ENCODE measurements at places on chromosomes 3 and 15.

GRCh38 chr15:92869263-92869940 lies 30.7 kb upstream of the CHD2 start:
- peaks cover 4% of the 10 kb centered on the region for H3K4me1 ChIP-seq
- H3K4me3 ChIP-seq: no peak overlapping the region
- no peak for DNase-seq
- H3K27me3 ChIP-seq: peaks cover 2% of the 10 kb centered on the region
- no peaks in the 10 kb centered on the region for H3K36me3 ChIP-seq
- no peak overlapping the region for H3K27ac ChIP-seq

- peaks cover 40% of the 10 kb centered on the region for H3K4me1 ChIP-seq
- H3K27me3 ChIP-seq: peaks cover 14% of the 10 kb centered on the region
- peak; percentile 12 for DNase-seq
- H3K27ac ChIP-seq: no peak overlapping the region
- no peak overlapping the region for H3K4me3 ChIP-seq
Measured at GRCh38 chr3:189144645-189145044, 27.1 kb upstream of the TPRG1 start.

GRCh38 chr15:62124973-62125303 lies 40.1 kb downstream of the C2CD4B start:
- peaks cover 12% of the 10 kb centered on the region for H3K27me3 ChIP-seq
- DNase-seq: no peak
- no peak overlapping the region for H3K27ac ChIP-seq
- peaks cover 35% of the 10 kb centered on the region for H3K4me1 ChIP-seq
- no peaks in the 10 kb centered on the region for H3K36me3 ChIP-seq

GRCh38 chr3:35641331-35641730 lies 2.0 kb downstream of the ARPP21 start:
- no peak overlapping the region for H3K27ac ChIP-seq
- H3K4me1 ChIP-seq: peaks cover 6% of the 10 kb centered on the region
- no peak overlapping the region for H3K4me3 ChIP-seq
- no peaks in the 10 kb centered on the region for H3K36me3 ChIP-seq

- H3K4me1 ChIP-seq: no peaks in the 10 kb centered on the region
- no peaks in the 10 kb centered on the region for H3K36me3 ChIP-seq
- no peak overlapping the region for H3K4me3 ChIP-seq
- H3K27ac ChIP-seq: no peak overlapping the region
- no peaks in the 10 kb centered on the region for H3K27me3 ChIP-seq
Measured at GRCh38 chr15:46315434-46315833, 680.6 kb downstream of the SQOR start.

- no peaks in the 10 kb centered on the region for H3K27me3 ChIP-seq
- no peaks in the 10 kb centered on the region for H3K36me3 ChIP-seq
- no peak overlapping the region for H3K27ac ChIP-seq
- H3K4me1 ChIP-seq: peaks cover 12% of the 10 kb centered on the region
Measured at GRCh38 chr3:189779166-189779565, 148.0 kb downstream of the TP63 start.

GRCh38 chr15:79218588-79219200 lies 63.8 kb upstream of the ANKRD34C start:
- no peaks in the 10 kb centered on the region for H3K4me1 ChIP-seq
- no peak overlapping the region for H3K27ac ChIP-seq
- no peak overlapping the region for H3K4me3 ChIP-seq

GRCh38 chr3:71495708-71496472 lies 87.6 kb downstream of the FOXP1 start:
- H3K4me1 ChIP-seq: peaks cover 68% of the 10 kb centered on the region
- H3K27ac ChIP-seq: peak overlapping the region; percentile 92
- DNase-seq: no peak
- H3K4me3 ChIP-seq: peak overlapping the region; percentile 66
- H3K36me3 ChIP-seq: peaks cover 28% of the 10 kb centered on the region

DNA sequence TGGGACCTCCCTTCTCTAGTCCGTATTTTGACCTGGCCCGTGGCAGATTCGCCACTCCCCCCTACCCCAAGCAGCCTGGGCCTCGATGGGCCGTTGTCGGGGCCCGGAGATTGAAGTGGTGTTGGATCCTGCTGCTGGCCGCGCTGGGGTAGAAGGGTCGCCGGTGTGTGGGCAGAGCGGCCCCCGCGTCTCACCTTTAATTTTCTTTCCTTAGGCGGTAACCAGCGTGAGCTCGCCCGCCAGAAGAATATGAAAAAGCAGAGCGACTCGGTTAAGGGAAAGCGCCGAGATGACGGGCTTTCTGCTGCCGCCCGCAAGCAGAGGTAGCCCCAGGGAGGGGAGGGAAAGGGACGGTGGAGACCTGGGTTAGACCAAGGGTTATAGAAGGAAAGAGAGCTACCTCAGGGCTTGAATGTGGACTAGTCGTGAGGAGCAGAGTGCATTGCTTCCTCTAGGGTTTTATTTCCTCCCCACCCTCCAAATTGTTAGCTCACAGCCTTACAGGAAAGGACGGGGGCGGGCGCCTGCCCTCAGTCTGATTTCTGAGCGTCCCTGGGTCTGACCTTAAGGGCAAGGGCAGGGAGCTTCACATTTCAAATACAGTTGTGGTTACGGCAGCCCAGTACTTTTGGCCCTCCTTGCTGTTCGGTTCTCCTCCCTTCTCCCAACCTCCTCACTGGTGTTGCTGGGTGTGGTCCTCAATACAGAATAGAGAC lies 799 bp downstream of the SERF2 start:
- H3K4me1 ChIP-seq: peaks cover 25% of the 10 kb centered on the region
- peak; percentile 24 for DNase-seq
- peaks cover 53% of the 10 kb centered on the region for H3K36me3 ChIP-seq
- no peaks in the 10 kb centered on the region for H3K27me3 ChIP-seq
- peak overlapping the region; percentile 97 for H3K4me3 ChIP-seq

DNA sequence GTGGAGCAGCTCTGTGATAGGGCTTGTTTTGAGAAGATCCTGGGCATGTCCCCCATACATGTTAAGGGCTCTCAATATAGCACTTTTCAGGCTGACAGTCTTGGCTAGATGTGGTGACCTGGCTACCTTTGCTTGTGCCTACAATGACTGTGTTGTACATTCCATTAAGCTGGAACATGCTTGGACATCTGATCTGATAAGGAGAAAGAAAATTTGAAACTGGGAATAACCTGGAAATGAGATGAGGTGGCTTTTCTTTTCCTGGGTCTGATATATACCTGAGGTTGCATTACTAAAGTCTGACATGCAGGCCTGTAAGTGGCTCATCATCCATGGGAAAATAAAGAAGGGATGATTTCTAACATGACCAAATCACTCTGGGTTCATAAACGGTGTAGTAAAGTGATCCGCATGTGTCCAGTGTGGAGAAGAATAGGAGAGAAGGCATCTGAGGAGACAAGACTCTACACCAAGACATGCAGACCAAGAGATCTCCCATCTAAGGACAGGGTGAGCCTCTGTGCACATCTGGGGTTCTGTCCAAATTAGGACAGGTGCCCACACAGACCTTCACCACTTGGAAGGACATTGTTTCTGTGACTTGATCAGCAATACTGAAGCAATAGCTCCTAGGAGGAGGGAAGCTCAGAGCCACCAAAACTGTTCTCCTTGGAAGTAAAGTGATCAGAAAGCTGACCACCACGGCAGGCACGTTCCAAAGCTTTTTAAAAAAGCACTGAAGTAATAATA lies 62.0 kb downstream of the KLHL6 start:
- DNase-seq: no peak
- H3K4me3 ChIP-seq: no peak overlapping the region
- no peak overlapping the region for H3K27ac ChIP-seq
- H3K27me3 ChIP-seq: no peaks in the 10 kb centered on the region
- peaks cover 1% of the 10 kb centered on the region for H3K4me1 ChIP-seq

- H3K27me3 ChIP-seq: peaks cover 7% of the 10 kb centered on the region
- H3K36me3 ChIP-seq: no peaks in the 10 kb centered on the region
- no peaks in the 10 kb centered on the region for H3K4me1 ChIP-seq
- no peak overlapping the region for H3K27ac ChIP-seq
- H3K4me3 ChIP-seq: no peak overlapping the region
Measured at GRCh38 chr3:14345496-14346150, 56.8 kb upstream of the SLC6A6 start.

GRCh38 chr3:192890347-192891335 lies 27.0 kb downstream of the MB21D2 start:
- peaks cover 6% of the 10 kb centered on the region for H3K27me3 ChIP-seq
- peaks cover 79% of the 10 kb centered on the region for H3K4me1 ChIP-seq
- DNase-seq: no peak
- H3K27ac ChIP-seq: peak overlapping the region; percentile 30
- H3K4me3 ChIP-seq: no peak overlapping the region
- peaks cover 16% of the 10 kb centered on the region for H3K36me3 ChIP-seq

- peaks cover 60% of the 10 kb centered on the region for H3K36me3 ChIP-seq
- no peak for DNase-seq
- H3K4me3 ChIP-seq: no peak overlapping the region
- H3K4me1 ChIP-seq: peaks cover 46% of the 10 kb centered on the region
- H3K27ac ChIP-seq: peak overlapping the region; percentile 32
- H3K27me3 ChIP-seq: no peaks in the 10 kb centered on the region
Measured at GRCh38 chr3:100105501-100105900, 8.8 kb downstream of the FILIP1L start.

GRCh38 chr3:184414418-184415202 lies 34.8 kb downstream of the CHRD start:
- H3K4me1 ChIP-seq: no peaks in the 10 kb centered on the region
- no peaks in the 10 kb centered on the region for H3K36me3 ChIP-seq
- H3K27ac ChIP-seq: no peak overlapping the region
- no peaks in the 10 kb centered on the region for H3K27me3 ChIP-seq
- no peak for DNase-seq

- no peaks in the 10 kb centered on the region for H3K27me3 ChIP-seq
- no peaks in the 10 kb centered on the region for H3K36me3 ChIP-seq
Measured at GRCh38 chr3:77648664-77649063, 608.8 kb downstream of the ROBO2 start.

DNA sequence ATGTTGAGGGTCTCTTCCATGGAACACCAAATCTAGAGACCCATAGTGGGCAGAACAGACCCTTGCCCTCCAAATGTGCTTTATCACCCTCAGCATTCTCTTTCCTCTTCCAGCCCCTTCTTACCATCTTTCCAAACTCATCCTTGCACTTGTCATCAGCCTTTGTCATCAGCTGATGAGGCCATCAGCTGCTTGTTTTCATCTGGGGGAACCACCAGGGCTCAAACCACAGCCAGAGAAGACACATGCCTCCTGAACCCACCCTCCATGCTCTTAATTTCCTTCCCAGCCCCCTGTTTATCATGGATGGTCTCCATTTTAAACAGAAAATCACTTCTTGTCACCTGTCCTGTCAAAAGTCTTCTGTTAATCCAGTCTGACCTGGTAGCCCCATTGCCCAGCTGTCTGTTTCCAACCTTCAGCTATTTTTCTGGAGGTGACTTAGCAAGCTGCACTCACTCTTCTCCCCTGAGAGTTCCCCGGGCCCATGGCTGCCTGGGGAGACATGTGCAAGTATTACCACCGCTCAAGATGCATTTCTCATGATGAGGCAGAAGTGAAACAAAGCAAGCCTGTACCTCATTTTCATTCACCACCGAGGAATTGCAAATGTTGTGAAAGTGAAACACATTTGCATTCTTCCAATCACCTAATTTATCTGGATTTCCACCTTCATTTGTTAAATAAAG lies 14.7 kb upstream of the SYNM start:
- no peak overlapping the region for H3K27ac ChIP-seq
- no peak for DNase-seq
- peaks cover 6% of the 10 kb centered on the region for H3K4me1 ChIP-seq
- H3K36me3 ChIP-seq: no peaks in the 10 kb centered on the region
- peaks cover 10% of the 10 kb centered on the region for H3K27me3 ChIP-seq

GRCh38 chr3:190644035-190644434 lies 130.2 kb downstream of the IL1RAP start:
- H3K27ac ChIP-seq: no peak overlapping the region
- H3K27me3 ChIP-seq: no peaks in the 10 kb centered on the region
- peaks cover 68% of the 10 kb centered on the region for H3K36me3 ChIP-seq

GRCh38 chr15:52021892-52022540 lies 3.0 kb downstream of the MAPK6 start:
- no peak overlapping the region for H3K4me3 ChIP-seq
- peaks cover 32% of the 10 kb centered on the region for H3K4me1 ChIP-seq
- no peaks in the 10 kb centered on the region for H3K27me3 ChIP-seq
- H3K27ac ChIP-seq: no peak overlapping the region
- no peak for DNase-seq

- H3K4me3 ChIP-seq: no peak overlapping the region
- no peaks in the 10 kb centered on the region for H3K36me3 ChIP-seq
- no peak for DNase-seq
- H3K27ac ChIP-seq: peak overlapping the region; percentile 65
- H3K4me1 ChIP-seq: peaks cover 21% of the 10 kb centered on the region
- no peaks in the 10 kb centered on the region for H3K27me3 ChIP-seq
Measured at GRCh38 chr15:92839696-92840095, 60.4 kb upstream of the CHD2 start.

GRCh38 chr3:186254676-186255650 lies 107.1 kb downstream of the DGKG start:
- no peaks in the 10 kb centered on the region for H3K36me3 ChIP-seq
- peak overlapping the region; percentile 26 for H3K27ac ChIP-seq
- DNase-seq: no peak

DNA sequence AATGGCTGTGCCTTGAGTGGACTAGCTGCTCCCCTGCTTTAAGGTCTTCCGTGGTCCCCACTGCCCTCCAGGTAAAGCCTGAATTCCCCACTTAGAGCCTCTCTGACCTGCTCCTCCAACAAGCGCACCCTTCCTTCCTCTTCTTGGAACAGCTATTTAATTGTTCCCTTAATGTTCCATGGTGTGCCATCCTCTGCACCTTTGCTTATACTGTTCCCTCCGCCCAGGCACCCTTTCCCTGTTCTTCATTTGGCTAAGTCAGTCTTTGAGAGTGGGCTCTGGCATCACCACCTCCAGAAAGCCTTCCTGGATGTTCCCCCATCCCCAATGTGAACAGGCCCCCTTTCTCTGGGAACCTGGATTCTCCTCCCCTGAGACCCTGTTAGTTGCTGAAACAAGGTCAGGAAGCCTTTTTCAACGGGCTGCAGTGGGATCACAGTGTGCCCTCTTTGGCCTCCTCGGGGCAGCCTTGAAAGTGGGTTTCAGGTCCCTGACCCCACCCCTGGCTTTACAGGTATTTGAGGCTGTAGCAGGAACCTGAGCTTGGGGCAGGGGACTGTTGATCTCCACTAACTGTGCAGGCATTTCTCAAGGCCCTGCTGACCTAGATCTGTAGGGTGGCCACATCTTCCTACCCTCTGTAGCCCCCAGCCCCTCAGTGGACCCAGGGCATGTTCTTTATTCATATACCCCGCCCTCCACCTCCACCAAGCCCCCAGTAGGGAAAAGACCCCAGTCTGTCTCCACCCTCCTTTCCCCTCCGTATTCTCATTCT lies 5.0 kb downstream of the ISLR start:
- H3K4me1 ChIP-seq: no peaks in the 10 kb centered on the region
- H3K36me3 ChIP-seq: no peaks in the 10 kb centered on the region
- H3K4me3 ChIP-seq: no peak overlapping the region
- no peaks in the 10 kb centered on the region for H3K27me3 ChIP-seq
- DNase-seq: no peak
- no peak overlapping the region for H3K27ac ChIP-seq

DNA sequence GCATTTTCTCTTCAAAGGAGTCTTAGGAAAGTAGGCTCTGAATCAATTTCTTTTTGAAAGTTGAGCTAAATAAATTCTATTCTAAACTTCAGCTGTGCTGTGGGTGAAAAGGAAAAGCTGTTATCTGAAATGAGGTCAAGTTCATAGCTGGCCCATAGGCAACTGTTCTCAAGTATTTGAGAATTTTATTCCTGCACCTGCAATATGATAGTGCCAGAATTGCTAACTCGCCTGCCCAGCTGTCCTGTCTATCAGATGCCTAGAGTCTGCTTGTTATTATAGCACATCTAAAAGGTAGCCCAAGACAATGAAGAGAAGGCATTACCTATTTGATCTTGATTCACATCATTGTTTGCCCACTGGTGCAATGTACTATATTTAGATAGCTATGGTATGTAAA lies 798.7 kb downstream of the DIPK2A start:
- DNase-seq: no peak
- H3K36me3 ChIP-seq: no peaks in the 10 kb centered on the region
- no peaks in the 10 kb centered on the region for H3K27me3 ChIP-seq
- H3K4me1 ChIP-seq: no peaks in the 10 kb centered on the region
- no peak overlapping the region for H3K4me3 ChIP-seq
